Activated CD8-positive, alpha-beta memory T cell treated with anti-CD3 and anti-CD28 coated beads for 4 hours (primary cell): ENCODE measurements at places on chromosomes 5 and 9.

GRCh38 chr5:59161221-59162105 is 578.6 kb downstream of the RAB3C start:
- DNase-seq = no peak

DNA sequence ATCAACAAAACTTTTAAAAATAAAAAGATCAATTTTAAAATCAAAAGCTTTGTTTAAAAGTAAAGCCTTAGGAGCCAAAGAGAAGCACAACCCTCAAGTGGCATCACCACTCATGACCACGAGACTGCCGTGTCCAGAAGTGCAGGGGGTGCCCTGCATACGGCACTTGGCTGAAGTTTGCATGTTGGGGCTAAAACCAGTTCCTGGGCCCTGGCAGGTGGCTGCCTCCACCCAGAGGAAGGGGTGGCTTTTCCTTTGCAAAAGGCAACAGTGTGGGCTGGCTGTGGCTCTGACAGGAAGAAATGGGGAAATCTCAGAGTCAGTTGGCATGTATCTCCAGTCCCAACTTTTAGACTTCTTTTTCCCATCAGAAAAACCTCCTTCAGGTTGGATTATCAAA is 15.3 kb downstream of the TRMO start:
- no peak for DNase-seq

GRCh38 chr9:70117835-70118319 is 74.2 kb downstream of the MAMDC2 start:
- DNase-seq = no peak

- no peak for DNase-seq
Observed at GRCh38 chr5:78893940-78894677, 91.0 kb downstream of the ARSB start.

DNA sequence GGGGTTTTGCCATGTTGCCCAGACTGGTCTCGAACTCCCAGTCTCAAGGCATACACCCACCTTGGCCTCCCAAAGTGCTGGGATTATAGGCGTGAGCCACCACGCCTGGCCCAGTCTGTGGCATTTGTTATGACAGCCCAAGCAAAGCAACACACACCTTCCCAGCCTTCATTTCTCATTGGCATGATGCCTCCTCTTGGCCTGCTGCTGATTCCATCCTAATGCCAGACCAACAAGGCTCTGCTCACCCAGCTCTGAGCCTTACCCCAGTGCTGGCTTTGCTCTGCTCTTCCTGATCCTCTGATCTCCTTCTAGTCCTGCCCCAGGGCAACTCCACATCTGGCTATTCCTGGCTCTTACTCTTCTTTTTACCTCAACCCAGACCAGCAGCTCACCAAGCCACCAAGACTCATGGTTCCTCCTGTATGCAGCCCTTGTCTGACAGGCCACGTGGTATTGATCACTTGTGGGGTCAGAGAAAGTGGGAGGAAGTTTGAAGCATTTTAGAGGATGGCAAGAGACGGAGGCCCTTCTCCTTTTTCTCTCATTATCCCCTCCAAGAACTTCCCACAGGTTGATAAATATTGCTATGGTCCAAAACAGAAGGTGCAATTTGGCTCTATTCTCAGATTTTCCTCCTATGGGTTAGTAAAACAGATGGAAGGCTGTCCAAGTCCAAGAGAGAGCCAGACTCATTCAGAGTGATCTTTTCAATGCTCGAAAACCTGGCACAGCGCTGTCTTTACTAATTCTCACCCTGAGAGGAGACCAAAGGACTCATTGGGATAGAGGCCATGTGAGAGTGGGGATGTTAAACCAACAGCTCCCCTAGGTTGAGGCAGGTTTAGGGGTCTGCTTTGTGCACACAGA is 958 bp downstream of the CD180 start:
- DNase-seq = no peak

- DNase-seq = no peak
Observed at GRCh38 chr9:38437193-38437823, 13.1 kb upstream of the IGFBPL1 start.

GRCh38 chr5:36444582-36445418 is 143.1 kb upstream of the RANBP3L start:
- no peak for DNase-seq
